Iris pigment epithelial cell (primary cell): ENCODE measurements at places on chromosomes 13 and 19.
A peak's percentile ranks its signal among the peaks of the same experiment; 100 is the strongest.

DNA sequence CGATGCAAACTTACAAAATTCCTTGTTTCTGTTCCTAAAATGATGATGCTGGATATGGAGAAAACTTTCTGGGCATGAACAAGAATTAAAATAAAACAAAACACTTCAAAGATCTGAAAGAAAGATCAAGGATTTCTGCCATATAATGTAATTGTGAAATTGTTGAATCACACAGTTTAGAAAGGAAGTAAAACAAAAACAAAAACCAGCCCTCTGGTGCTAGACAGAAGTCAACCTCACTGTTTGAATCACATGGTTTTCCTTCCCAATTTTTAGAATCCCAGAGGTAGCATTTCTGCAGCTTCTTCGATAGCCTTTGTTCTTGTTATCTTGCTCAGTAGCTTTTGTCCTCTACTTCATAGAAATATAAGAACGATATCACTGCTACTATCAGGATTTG, 118.2 kb upstream of the ARGLU1 start:
- no peak for DNase-seq

DNA sequence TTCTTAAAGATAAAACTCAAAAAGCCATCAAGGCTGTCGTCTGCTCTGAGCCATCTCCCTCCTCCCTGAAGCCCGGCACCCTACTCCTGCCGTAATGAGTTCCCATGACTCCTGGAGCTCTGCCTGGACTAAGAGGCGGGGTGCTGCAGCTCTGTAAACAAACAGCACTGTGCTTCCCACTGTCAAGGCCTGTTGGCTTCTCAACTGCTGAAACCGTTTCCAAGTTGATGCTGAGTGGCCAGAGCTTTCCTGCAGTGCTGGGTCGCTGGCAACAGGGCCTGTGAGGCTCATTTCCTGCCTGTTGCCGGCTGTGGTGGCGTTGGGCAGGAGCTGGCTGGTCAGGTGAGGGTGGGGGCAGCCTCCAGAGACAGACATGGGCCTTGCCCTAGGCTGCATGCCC, 26.7 kb upstream of the ISYNA1 start:
- peak; percentile 97 for DNase-seq

DNA sequence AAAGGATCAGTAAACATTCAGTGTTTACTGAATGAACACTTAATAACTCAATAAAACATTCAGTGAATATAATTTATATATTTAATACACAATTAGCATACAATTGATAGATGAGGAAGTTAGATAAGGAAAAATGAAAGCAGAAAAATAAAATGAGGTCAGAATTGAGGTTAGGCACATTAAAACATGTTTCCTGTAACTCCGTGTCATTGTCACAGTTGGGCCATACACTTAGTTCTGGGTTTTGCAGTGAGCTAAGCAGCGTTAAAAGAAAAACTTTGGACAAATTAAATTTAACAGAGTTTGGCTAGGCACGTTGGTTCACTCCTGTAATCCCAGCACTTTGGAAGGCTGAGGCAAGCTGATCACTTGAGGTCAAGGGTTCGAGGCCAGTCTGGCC, 71.4 kb downstream of the MIPEP start:
- DNase-seq = no peak

- no peak for DNase-seq
Measured at GRCh38 chr13:21777166-21777565, 106.3 kb downstream of the FGF9 start.

DNA sequence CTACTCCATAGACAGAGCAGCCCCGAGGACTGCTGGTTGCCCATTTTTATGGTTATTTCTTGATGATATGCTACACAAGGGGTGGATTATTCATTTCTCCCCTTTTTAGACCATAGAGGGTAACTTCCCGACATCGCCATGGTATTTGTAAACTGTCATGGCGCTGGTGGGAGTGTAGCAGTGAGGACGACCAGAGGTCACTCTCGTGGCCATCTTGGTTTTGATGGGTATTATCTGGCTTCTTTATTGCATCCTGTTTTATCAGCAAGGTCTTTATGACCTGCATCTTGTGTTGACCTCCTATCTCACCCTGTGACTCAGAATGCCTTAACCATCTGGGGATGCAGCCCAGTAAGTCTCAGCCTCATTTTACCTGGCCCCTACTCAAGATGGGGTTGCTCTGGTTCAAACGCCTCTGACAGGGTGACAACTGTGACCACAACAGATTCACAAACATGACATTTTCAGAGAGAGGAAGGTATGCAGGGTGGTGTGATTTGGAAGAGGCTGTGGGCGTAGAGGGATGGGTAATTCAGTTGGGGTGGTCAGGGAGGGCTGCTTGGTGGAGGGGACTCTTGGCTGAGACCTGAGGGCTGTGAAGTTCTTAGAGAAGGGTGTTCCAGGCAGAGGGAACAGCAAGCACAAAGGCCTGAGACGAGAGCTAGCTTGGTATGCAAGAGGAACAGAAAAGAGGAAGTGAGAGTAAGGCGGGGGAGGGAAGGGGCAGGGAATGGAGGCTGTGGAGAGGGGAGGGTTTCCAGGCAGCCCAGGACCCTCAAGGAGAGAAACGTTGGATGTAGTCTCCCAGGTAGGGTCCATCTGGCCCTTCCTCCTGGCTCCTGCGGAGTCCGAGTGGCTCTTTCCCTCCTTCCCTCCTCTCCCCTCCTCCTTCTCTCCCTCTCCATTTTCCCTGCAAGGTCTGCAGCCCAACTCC, 23.5 kb downstream of the FAM187B start:
- DNase-seq = no peak

DNA sequence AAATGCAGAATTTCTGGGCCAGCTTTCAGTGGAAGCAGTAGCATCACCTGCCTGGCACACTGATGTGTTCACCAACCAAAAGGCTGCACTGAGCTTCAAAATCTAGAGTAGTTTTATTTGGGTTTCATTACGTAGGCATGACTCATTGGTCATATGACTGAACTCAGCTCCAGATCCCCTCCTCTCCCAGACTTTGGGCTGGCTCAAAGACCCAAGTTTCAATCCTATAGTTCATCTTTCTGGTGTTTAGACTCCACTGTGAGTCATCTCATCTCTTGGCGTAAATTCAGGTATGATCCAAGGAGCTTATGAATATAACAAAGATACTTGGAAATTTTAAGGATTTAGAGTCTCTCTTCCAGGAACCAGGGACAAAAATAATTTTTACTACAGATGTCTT, 17.7 kb downstream of the ZMYM5 start:
- peak; percentile 98 for DNase-seq

DNA sequence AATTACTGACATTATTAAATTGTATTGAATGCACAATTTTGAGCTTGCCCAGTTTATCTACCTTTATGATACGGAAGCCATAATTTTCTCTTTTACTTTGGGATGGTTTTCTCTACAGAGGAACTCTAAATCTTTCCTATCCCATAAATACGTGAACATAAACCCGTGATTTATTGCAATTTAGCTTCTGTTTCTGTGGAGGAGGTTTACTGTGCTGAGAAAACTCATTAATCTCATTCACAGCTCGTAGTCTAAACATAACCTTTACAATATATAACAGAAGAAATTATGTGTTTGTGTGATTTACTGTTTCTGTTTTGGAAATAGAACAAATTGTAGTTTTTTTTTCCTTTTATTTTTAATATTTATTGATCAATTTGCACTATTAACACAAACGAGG, 207.1 kb upstream of the PCDH9 start:
- no peak for DNase-seq

- peak; percentile 15 for DNase-seq
Measured at GRCh38 chr19:51407511-51408131, 9.8 kb downstream of the SIGLEC10 start.

DNA sequence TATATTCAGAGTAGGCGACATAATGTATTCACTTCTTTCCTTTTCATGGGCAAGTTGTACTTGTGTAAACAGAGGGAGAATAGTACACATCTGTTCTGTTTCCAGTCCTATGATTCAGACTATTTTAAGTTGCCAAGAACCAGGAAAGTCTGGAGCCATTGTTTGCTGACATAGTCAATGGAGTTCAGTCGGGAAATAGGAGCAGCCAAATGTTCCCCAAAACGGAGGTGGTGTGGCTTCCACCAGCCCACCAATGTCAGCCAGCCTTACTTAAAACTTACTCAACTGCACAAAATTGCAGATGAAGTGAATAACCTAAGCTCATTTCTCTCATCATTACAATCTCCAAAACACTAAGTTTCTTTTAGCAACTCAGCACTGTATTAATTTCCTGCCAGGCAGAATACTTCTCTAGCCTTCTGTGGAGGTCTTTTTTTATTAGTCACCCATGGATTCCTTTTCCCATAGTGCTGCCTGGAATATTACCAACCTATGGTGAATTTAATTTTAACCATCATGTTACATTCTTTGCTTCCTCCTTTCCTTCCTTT, 22.3 kb upstream of the CSNK1A1L start:
- DNase-seq = peak; percentile 85

DNA sequence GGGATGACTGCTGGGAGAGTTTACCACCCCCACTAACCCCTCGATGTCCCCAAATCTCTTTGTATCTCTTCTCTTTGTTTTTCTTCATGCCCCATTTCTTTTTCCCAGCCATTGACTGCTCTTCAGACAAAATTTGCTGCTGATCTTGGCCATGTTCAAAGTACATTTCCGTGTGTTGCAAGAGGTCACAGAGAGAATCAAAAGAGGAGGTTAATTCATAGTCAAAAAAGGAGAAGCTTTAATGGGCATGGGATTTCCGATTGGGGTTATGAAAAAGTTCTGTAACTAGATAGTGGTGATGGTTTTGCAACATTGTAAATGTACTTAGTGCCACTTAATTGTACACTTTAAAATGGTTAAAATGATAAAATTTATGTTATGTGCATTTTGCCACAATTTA, 121.1 kb downstream of the FLT1 start:
- no peak for DNase-seq

- no peak for DNase-seq
Measured at GRCh38 chr13:64413529-64413928, 2816.6 kb downstream of the PCDH9 start.

DNA sequence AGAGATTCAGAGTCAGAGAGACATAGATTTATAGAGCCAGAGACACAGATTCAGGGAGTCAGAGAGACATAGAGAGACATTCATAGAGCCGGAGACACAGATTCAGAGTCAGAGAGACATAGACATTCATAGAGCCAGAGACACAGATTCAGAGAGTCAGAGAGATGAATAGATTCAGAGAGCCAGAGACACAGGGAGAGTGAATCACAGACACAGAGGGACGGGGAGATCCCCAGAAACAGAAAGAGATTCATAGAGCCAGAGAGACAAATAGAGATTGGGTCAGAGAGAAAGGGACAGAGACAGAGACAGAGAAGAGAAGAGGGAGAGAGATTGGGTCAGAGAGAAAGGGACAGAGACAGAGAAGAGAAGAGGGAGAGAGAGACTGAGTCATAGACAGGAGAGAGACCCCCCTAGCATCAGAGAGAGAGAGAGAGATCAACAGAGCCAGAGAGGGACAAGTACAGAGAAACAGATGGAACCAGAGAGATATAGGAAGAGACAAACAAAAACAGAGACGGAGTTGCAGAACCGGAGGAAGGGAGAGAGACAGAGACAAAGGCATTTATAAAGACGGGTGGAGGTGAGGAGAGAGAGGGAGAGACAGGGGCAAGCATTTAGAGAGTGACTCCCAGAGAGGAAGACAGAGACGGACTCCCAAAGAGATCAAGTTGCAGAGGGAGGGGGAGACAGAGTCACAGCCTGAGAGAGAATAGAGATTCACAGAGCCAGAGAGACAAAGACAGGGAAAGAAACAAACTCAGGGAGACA, 1.1 kb upstream of the PRKCG start:
- no peak for DNase-seq

- DNase-seq = peak; percentile 84
Measured at GRCh38 chr19:679418-680286, 3.5 kb downstream of the FSTL3 start.

DNA sequence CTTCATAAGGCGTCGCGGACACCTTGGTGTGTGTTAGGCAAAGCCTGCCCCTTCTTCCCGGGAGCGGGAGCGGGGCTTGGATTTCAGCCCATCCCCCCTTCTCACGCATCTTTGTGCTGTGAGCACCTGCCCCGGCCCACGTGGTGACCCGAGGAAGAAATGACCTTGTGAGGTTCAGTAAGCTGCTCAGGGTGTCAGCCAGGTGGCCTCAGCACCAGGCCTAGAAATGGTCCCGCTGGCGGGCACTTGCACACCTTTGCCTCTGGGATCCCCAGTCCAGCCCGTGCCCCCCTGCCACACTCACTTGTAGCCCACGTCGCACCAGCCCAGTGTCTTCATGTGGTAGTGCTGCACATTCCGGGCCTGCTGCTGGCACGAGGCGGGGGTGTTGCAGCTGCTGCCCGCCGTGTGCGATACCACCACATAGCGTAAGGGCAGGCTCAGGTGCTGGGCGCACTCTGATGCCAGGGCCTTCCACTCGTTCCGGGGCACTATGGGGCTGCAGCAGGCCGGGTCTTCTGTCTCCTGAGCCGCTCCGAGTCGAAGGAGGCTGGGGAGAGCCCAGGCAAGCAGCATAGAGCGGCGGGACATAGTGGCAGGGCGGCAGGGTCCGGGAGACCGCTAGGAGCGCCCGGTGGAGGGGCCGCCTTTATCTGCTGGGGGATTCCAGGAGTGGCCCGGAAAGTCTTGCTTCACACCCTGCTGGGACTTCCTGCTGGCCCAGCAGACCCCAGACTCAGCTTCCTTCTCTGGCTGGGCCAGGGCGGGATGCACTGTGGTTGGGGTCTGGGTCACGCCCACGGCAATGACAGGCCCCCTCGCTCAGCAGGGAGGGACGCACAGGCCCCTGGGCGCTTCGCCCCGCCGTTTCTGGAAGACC, at the start of gene PGLYRP1:
PGLYRP1 (minus strand) TSS at position 623 of the 880 bp plus-strand sequence; CDS start at position 591, 32 bp downstream.
- no peak for DNase-seq

GRCh38 chr19:44689290-44690130, 9.4 kb upstream of the CEACAM16 start:
- peak; percentile 64 for DNase-seq

DNA sequence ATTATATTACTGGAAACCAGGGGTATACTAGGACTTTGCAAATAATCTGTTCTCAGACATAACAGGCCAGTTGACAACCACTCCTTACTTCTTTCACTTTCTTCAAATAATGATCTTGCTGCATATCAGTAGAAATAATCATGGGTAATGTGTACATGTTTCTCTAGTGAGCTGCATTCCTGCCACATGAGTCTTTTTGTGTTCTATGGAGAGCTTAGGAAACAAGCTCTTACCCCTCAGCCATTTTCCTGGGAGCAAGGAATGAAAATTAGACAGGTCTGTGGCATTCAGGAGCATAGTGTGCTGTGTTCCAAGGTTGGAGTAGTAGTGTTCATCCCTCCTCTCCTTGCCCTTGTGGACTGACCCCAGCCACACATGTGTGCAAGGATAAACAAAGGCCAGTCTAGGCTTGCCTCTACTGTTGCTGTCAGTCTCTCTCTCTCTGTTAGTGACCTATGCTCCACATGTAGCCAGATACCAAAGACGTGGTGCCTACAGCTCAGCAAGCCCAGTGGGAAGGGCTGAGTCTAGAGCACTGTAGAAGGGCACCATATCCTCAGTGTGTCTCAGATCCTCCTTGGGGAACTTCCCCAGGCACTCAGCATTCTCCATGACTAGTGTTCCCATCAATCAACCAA, 11.5 kb upstream of the OXGR1 start:
- peak; percentile 84 for DNase-seq
